ENCODE measurements at places on chromosomes 6 and 20.
A peak's percentile ranks its signal among the peaks of the same experiment; 100 is the strongest.

DNA sequence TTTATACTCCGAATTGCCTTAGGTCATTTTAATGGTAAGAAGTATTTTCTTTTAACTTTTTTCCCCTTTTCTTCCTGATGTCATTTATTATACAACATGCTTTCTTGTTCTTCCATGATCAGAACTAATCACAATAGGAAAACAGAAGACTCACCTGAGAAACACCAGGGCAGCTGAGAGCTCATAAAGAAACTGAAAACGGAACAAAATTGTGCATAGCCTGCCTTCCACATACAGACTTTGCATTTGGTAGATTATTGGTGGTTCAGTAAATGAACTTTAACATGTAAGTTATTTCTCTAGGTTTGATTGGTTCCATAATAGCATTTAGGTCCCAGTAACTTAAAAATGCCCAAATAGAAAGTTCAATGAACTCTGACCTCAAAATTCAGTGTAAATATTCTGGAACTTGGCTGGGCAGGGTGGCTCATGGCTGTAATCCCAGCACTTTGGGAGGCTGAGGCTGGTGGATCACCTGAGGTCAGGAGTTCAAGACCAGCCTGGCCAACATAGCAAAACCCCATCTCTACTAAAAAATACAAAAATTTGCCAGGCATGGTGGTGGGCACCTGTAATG, 161.1 kb upstream of the DTNBP1 start:
- no peak for DNase-seq

GRCh38 chr20:34190262-34190661, 51.0 kb upstream of the ASIP start:
- DNase-seq, result no peak

DNA sequence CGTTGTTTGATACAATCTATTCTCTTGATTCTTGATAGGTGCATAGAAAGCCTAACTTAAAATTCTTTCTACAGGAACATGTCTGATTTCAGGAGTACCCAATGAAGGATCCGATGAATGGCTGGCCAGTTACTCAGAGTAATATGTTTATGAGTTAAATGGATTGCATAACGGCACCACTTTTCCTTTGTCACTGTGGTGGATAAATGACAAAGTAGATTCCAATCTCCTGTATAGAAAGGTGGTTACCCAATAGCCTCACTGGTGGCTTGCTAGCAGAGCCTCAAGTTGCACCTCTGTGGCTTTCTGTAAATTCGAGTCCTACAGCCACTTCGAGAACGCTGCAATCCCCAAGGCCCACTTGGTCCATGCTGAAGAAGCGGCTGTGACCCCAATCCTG, 28.4 kb downstream of the LHFPL5 start:
- no peak for DNase-seq

DNA sequence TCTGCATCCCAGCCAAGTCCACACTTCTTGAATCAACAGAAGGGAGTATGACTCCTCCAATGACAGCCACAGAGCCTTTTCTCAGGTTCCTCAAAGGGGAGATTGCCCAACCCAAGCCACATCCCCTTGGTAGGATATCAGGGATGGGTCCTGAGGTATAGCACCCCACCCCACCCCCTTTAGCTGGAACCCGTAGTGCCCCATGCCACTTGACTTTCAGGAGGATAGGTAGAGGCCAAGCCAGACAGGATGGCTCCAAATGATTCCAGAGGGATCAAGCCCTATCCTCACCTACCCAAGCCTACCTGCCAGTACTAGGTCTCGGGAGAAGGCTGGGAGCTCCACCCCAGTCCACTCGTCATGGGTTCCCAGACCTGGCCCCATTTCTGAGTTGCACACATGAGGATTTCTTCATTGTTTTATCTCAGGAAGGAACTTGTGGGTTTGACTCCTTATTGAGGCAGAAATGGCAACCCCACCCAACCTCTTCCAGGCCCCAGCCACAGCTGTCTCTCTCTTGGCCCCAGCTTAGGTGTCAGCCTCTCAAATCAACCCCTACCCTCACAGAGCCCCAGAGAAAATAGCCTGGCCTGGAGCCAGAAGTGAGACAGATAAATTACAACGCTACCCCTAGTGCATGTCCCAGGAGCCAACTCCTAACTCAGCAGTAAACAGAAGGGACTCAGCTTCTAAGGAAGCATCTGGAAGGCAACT, 3.6 kb downstream of the CCND3 start:
- DNase-seq, result peak; percentile 36

DNA sequence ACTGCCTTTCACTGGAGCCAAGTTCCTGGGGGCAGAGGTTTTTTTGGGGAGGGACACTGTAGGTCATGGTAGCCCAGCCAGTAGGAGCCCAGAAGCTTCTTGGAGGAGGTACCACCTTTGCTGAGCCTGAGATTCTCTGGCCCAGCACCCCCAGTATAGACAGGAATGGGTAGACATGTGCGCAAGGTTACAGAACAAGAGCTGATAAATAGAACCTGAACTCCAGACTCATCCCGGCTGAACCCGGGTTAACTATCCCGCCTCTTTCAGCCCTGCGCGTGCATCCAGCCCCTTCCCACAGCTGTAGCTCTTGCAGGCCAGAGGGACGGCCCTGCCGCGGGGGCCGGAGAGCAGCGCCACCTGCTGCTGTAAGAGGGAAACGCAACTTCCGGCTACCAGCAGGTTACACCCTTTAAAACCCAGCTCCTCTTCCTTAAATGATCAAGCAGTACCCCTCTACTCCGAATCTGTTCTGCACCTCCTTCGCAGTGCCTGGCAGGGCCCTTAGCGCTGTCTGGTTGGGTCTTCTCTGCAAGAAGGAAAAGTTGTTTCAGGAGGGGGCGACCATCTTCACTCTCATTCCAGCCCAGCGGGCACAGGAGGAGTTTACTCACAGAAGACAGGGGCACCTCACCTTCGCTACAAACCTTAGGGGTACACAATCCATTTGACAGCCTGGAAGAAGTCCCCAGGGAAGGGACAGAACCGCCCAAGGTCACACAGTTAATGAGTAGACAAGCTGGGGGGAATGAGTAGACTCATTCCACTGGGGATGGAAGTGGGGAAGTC, 7.5 kb downstream of the SRXN1 start:
- peak; percentile 48 for DNase-seq

DNA sequence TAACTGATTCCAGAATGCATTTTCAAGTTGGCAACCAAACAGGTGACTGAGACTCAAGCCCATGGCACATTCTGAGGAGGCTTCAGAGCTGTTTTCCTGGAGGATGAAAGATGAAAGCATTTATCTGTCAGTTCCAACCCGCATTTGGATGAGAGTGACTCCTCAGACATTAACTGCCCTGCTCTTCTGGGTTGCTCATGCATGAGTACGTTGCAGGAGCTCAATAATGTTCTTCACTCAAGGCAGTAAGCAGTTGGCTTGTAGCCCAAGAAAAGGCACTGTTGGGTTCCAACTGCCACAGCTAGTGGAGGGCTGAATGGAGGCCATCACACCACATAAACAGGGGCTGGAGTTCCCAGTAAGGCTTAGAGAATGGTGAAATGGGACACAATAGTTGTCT, 155.3 kb downstream of the FUT9 start:
- DNase-seq, result no peak

DNA sequence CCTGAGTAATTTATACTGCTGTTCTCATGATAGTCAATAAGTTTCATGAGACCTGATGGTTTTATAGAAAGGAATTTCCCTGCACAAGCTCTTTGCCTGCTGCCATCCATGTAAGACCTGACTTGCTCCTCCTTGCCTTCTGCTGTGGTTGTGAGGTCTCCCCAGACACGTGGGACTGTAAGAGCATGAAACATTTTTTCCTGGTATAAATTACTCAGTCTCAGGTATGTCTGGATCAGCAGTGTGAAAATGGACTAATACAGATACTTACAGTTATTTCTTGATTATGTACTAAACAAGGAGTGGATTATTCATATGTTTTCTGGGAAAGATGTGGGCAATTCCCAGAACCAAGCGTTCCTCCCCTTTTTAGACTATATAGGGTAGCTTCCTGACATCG, 1.9 kb upstream of the TRIM38 start:
- DNase-seq, result no peak

DNA sequence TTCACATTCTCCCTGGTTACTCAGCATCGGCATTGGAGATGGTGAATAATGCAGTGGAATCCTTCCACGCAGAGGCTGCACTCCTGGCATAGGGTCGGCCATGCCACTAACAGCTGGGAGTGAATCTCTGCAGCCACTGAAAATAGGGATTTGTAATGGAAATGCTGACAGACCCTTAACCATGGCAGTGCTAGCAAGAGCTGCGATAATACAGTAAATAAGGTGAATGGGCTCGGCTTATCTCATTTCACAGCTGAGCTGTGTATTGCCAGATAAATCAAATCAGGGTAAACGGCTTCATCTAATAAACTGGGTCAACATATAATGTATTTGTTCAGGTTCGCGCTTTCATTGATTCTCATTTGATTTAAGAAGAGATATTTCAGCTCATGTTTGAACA, 156.8 kb downstream of the SLC35B3 start:
- no peak for DNase-seq

DNA sequence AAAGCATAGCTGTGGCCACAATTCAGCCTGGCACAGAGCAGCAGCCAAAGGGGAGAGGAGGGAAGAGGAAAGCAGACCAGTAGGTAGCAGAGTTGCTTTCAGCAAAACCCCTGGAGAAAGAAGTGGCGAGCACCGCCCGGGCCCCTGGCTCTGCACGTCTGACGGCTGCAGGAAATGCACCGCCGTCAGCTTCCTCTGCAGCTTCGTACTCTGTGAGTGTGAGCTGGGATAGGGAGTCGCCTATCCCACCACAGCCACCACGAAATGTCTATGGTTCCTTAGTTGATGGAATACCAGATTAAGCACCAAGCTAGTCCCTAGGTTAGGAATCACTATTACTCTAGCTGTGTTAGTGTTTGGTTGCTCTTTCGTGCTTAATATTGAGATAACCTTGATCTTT, 79.9 kb upstream of the NAA20 start:
- peak; percentile 62 for DNase-seq

DNA sequence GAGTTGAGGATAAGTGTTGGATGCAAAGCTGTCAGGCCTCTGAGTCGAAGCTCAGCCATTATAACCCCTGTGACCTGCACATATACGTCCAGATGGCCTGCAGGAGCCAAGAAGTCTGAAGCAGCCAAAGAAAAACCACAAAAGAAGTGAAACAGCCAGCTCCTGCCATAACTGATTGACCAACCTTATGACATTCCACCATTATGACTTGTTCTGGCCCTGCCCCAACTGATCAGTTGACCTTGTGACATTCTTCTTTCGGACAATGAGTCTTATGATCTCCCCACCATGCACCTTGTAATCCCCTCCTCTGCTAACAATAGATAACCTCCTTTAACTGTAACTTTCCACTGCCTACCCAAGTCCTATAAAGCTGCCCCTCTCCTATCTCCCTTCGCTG, 133.7 kb upstream of the AGPAT4 start:
- no peak for DNase-seq

DNA sequence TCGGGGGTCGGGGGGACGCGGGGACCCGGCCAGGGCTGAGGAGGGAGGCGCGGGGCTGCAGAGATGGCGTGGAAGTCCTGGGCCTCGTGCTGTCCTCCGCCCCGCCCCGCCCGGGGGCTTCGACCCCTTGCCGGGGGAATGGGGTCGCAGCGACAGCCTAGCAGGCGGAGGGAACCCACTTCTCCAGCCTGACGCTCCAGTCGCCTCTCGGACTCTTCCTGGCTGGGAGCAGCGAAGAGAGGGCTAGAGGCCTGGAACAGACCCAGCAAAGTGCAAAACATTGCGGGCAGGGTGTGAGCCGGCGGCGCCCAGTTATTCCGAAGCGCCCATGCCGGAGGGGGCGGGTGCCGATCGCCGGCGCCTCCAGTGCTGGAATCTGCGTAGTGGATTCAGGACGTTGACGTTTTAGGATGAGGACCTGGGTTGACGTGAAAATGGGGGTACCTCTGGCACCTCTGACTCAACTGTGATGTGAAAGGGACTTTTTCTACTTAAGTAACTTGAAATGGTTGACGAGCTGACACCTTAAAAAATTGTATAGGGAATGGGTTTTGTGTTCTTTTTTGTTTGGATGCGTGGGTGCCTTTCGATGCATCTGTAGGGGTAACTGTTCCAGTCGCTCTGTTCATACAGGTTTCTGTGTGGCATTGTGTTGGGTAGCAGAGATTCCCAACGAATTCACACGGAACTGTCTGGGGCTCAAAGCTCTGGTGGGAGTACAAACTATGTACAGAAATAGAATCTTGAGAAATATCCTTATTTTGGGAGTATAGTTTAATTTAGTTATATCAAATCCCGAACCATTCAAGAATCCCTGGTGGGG, 1.4 kb downstream of the SLC35F1 start:
- DNase-seq, result no peak

GRCh38 chr20:20528861-20529260, 161.0 kb downstream of the INSM1 start:
- DNase-seq, result no peak

GRCh38 chr6:88168362-88168761, 2.2 kb upstream of the CNR1 start:
- DNase-seq, result no peak

GRCh38 chr6:168132531-168133167, 53.6 kb upstream of the FRMD1 start:
- DNase-seq, result no peak

- DNase-seq, result no peak
These were observed 27.1 kb downstream of the CDS2 start for GRCh38 chr20:5153612-5154542.

GRCh38 chr20:59324521-59325141, 24.2 kb downstream of the EDN3 start:
- no peak for DNase-seq

- no peak for DNase-seq
These were observed 42.6 kb downstream of the KIAA1755 start for GRCh38 chr20:38217791-38218565.
